Right ventricle myocardium superior (tissue), 1 donor: ENCODE measurements at places on chromosomes 1 and 21. TPM values are rescaled to one million over a fixed set of nuclear protein-coding genes. Genes with fewer than 3 reads are reported as not detected.

DNA sequence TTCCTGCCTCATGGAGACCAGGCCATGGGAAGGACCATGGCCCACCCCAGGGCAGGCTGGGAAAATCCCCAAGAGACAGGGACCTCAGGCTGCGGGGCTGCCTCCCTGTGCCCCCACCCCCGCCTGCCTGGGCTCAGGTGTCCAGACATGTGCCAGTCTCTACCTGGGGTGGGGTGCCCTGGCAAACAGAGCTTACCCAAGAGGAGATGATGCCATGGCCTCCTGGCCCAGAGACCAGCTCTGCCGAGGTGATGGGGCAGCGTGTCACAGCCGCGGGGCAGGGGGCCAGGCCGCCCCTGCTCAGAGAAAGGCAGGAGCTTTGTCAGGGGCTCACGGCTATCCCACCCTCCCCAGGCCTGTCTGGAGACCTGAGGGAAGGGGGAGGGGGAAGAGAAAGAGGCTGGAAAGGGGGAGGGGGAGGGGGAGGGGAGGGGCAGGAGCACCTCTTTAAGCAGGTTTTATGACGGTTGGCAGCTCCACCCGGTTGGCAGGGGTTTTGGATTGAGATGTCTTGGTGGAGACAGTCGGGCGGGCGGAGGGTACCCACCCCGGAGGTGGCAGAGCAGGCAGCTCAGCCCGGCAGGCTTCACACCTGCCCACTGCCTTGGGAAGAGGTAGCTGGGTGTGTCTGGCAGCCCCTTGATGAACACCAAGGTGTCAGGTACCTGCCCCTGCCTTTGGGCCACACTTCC, 101.5 kb upstream of the IFFO2 start:
- no peak for DNase-seq

DNA sequence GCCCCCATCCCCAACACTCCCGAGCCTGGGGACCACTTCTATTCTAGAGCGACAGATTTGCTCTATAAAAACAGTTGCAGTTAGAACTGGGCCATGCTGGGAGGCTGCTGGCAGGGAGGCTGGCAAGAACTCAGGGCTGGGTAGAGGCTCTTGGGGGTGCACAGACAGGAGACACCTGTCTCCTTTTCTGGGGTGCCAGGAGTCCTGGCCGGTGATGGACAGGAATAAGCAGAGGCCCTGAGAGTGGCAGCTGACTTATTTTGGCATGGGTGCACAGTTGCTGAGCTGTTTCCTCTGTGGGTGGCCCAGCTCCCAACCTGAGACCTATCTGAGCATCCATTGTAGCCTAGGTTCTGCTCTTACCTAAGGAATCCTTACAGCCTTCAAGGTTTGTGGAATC, 39.2 kb upstream of the TMPRSS2 start:
- DNase-seq, result no peak

DNA sequence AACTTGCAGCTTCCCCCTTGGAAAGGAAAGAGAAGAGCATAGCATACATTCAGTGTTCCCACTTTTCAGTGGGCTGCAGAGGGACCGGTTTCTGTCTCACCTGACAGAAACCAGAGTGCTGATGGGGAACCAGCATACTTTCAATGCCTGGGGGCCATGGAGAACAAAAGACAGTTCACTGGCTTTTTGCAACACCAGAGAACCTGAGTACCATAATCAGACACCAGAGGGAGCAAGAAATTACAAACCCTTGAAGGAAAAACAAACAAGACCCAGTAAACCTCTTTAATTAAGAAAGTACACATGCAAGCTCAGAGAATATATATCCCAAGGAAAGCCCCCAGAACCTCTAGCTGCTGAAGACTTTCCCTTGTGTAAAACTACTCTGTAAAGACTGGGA, 51.1 kb downstream of the CSMD2 start:
- DNase-seq, result no peak

DNA sequence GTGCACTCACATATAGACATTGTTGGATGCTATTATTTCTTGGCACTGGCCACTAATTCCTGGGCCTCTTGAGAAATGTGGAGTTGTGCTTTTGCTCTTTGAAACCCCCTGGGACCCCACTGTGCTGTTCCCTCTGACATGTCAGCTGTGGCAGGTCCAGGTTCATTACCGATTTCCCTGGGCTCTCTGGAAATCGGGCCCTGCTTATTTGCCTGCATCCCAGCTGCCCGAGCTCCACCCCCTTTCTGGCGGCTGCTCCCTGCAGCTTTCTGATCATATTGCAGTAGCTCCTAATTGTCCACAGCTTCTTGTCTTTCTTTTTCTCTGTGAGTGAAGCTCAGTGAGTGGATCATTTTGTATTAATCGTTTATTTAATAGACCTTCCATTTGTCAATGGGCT, 183.7 kb upstream of the FAM78B start:
- no peak for DNase-seq

GRCh38 chr1:56106531-56107274, 472.7 kb downstream of the PLPP3 start:
- DNase-seq, result no peak

- DNase-seq, result no peak
These were observed 60.9 kb upstream of the IFNAR2 start for GRCh38 chr21:33168886-33169285.

GRCh38 chr21:43866659-43867331, 1.8 kb downstream of the AGPAT3 start:
- no peak for DNase-seq

GRCh38 chr1:109559995-109560394, 11.6 kb downstream of the GNAI3 start:
- DNase-seq, result no peak

DNA sequence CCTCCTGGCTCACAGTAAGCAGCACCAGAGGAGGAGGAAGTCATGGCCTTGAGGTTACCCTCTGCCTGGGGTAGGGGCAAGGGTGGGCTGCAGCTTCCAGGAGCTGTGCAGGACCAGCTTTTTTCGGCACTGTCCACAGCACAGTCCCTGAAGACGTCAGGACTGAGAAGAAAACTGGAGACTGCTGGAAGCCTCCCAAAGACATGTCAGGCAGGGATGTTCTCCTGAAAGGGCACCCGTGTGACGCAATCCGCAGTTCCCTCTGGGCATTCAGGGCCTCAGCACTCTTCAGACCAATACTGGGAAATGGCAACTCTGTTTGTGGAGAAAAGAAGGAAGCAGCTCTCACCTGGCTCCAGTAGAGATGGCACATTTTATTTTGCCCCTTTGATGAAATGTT, 64.8 kb upstream of the TENT5C start:
- peak; percentile 47 for DNase-seq

GRCh38 chr21:41500363-41500762, 7.6 kb downstream of the TMPRSS2 start:
- no peak for DNase-seq

DNA sequence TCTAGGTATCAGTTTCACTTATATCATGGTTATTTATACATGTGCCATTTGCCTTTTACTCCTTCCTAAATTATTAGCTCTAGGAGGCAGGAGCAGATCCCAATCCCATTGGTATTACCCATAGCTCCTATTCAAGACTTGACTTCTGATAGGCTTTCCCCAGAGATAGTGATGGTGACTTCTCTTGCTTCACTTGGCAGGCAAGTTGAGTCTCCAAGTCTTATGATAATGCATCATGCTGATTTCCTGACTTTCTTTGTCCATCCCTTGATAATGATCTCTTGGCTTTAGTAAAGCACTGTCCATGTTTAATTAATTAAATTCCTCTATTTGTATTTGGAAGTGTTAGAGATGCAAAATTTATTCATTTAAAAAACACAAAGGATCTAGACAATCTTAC, 253.5 kb upstream of the ADAMTS5 start:
- no peak for DNase-seq

DNA sequence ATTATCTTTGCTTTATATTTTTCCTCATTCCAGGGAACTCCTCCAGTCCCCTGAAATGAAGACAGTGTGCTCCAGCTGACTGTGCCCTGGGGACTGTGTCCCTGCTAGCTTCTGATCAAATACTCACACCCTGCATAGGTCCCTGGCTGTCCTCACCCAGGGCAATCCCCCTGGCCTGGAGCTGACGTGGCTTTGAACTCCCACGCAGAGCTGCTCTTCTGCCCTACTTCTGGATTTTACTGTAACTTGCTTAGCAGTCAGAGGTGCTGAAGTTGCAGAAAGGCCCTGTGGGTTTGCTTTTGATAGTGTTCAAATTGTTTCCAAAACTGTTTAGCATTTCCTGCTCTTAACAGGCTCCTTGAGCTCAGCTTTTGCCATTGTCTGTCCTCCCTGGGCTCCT, 186.5 kb downstream of the FASLG start:
- peak; percentile 30 for DNase-seq

DNA sequence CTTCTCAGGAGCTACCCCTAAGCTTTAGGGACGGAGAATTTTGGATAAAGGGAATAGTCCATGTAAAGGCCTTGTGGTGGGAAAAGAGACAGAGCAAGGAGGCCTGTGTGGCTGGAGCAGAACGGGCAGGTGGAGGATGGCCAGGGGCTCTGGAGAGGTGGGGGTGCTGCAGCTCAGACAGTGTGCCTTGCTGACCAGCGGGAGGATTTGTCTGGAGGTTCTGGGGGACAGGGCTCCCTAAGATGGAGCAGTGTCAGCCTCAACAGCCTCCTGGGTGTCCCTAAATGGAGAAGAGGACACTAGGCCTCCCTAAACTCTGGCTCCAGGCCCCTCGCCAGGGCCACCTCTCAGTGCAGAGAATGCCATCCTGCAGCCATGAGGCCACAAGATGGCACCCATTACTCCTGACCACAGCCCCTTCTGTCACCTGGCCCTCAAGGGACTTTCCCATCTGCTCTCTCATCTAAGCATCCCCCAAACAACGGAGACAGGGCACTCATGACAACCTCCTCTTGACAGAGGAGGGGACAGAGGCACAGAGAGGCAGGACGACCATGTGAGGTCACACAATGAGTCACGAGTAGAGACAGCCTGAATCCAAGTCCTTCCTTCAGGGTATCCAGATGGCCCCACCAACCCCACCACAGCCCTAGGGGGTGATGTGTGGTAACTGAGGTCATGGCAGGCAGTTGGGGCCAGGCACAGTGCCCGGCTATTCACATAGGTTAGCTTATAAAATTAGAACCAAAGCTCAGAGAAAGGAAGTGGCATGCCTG, 94.7 kb downstream of the DMRTB1 start:
- DNase-seq, result no peak

DNA sequence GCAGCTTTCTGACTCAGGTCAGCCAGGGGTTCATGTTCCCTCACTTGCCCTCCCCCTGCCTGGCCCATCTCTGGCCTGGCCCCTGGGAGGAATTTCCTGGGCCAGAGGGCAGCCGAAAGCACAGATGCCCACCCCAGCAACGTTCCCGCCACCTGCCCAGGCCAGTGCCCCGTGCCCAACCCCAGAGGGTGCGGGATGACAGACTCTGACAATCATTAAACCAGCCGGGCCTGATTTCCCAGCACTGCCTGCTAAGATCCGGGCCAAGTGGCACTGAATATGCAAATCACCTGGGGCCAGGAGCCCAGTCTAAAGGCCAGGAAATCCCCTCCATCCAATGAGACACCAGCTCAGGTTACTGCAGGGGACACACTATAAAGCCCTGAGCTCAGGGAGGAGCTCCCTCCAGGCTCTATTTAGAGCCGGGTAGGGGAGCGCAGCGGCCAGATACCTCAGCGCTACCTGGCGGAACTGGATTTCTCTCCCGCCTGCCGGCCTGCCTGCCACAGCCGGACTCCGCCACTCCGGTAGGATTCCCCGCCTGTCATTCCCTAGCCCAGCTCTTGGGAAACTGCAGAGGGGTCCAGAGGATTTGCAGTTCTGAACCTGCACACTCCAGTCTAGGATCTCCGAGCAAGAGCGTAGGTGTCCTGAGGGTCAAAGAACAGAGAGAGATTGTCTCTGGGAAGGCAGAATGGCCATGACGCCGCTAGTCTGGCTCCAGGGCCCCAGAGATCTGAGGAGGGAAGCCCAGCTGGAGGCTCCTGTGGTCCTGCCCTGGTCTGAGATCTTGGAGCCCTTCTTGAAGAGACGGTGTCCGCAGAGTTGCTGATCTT, at the start of gene ELF3:
Gene ELF3, plus strand, starts transcription at position 408 of the 836 bp plus-strand sequence. CDS start 550 bp downstream, outside the sequence.
- peak; percentile 46 for DNase-seq

PAPPA2 gene
- 0.32 TPM for total RNA-seq

HP1BP3 gene
- total RNA-seq, result 118 TPM

TMPRSS3 gene
- total RNA-seq, result not detected

RRP1B gene
- total RNA-seq, result 8.4 TPM

OR14K1 gene
- total RNA-seq, result not detected

MROH9 gene
- total RNA-seq, result not detected

NSL1 gene
- total RNA-seq, result 24.6 TPM

TMEM51 gene
- 3.4 TPM for total RNA-seq

BSND gene
- total RNA-seq, result not detected

DENND2D gene
- 3.0 TPM for total RNA-seq
